ENCODE measurements at places on chromosomes 2 and 18.

DNA sequence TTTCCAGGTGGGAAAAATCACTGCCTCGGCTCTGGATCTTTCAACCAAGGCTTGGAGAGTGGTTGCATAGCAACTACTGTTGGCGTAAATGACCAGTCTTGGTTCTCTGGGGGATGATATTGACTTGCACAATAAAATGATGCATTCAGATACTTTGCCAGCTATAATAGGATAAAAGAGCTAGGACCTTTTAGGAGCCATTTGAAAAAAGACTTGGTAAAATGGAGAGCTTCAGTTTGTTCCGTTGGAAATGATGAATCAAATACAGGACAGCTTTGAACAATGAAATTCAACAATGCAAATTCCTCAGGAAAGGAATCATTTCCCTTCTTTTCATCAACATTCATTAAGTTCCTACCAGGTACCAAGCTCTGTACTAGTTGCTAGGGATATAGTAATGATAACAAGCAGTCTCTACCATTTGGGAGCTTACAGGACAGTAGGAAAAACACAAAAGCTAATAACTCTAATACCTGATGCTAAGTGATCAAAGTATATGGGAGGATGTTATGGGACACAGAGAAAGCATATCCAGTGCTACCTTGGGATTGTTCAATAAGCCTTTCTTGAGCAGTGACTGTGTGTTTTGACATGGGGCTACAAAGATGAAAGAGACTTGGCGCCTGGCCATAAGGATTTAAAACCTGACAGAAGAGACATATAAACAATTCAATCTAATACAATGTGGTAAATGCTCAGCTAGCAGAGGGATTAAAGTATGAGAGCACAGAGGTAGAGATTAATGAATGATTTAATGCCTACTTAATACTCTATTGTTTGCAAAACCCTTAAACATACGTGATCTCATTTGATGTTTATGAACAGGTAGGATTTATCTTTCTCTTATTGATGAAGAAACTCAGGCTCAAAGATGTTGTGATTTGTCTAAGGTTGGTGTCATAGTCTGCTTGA is 110.7 kb downstream of the QPCT start:
- DNase-seq: no peak

DNA sequence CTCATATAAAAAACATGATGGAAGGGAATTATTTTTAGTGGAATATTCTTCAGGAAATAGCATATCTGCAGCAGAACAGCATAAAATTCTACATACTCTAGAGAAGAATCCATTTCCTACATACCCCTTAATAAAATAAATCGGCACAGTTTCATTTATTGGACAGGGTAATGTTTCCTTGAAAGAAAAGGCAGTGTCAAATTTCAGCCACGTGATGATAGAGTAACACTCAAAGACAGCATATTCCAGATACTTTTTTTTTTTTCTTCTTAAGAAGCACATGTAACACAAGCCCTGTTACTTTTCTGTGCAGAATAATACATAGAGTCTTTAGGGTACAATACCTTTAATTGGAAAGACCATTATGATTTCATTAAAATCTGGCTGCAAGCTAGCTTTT is 204.4 kb downstream of the SRBD1 start:
- DNase-seq: no peak

DNA sequence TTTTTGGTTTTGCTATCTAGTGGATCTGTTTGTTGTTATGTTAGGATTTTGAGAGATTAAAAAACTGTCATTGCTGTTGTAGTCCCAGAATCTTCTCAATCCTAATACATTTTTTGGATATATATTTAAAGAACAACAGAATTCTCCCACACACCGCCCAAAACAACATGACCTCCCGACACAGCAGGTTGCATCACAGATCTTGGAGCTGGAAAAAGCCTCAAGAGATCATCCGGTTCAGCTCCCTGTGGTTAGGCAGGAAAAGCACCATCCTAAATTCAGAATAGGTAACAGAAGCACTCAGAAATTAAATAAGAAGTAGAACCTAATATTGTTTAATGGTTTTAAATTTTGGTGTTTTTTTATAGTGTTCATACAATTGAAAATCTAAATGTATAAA is 251.4 kb upstream of the STON1 start:
- DNase-seq: no peak

DNA sequence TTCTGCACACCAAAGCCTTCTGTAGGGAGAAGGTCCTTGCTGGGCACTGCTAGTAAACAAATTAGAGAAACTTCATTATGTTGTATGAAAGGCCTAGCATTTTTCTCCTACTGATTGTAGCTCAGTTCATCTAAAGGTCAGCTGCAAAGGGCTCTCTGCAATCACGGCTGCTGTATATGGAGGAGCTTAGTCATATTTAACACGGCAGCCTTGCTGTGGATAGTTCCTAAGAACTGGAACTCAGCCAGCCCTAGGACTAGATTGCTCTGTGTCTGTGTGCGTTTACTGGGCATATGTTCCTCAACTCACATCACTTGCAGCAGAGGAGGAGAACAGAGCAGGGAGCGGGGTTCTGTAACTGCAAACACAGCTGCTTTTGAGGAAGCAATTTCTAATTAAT is 1103.9 kb upstream of the KLHL29 start:
- DNase-seq: no peak

GRCh38 chr2:217113491-217113890 is 253.6 kb upstream of the TNP1 start:
- no peak for DNase-seq

DNA sequence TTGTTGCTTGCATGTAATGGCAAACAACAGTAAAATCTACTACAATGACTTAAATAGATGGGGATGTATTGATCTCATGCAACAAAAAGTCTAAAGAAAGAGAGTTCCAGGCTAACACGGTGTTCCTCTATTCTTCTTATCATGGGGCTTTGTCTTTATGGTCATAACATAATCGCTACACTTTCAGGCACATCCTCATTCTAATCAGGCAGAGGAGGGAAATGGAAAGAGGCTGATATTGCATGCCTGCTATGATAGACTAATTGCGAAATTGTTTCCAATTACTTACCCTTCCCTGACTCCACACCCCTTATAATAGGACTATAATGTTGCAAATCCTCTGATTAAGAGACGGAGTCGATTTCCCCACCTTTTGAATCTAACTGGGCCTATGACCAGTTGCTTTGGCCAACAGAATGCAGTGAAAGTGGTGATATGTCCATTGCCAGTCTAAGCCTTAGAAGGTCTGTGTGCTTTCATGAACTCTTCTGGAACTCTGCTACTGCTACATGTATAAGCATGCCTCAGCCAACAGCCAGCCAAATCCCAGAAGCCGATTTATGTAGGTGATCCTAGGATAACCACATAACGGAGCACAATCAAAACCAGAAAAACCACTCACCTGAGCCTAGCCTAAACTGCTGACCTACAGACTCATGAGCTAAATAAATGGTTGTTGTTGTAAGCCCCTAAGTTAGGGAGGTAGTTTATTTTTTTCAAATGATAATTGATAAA is 180.3 kb upstream of the TACR1 start:
- DNase-seq: no peak

- DNase-seq: no peak
Observed at GRCh38 chr2:238650536-238650935, 197.3 kb upstream of the TWIST2 start.

DNA sequence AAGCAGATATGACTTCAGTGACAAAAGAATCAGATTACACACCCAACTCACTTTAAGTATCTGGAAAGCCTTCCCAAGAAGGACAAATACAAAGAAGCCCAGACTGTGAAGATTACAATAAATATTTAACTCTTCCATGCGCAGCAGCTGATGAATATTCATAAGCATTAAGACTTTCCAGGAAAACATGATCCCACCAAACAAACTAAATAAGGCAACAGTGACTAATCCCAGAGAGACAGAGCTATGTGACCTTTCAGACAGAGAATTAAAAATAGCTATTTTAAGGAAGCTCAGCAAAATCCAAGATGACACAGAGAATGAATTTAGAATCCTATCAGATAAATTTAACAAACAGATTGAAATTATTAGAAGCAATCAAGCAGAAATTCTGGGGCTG is 108.2 kb upstream of the UBE2E3 start:
- DNase-seq: no peak

- no peak for DNase-seq
Observed at GRCh38 chr2:226142463-226142862, 657.2 kb downstream of the IRS1 start.

- DNase-seq: peak; percentile 70
Observed at GRCh38 chr2:191152482-191153240, 1.9 kb upstream of the STAT4 start.

DNA sequence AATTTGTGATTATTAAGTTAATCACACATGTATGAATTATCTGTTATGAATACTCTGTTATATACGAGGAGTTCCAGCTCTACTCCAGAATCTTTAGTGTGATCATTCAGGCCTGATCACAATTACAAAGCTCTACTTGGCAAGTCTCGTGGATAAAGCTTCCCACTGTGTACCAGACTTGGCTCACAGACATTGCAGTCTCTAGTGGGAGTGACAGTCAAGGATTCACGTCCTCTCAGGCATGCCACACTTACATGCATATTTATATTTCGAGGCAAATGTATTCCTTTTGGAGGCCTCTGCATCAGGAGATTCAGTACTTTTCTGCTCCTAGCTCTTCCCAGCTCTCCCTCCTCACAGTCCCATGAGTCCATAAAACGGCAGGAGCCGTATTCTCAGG is 403.4 kb upstream of the CDH7 start:
- no peak for DNase-seq

GRCh38 chr2:104430359-104430740 is 423.6 kb upstream of the POU3F3 start:
- no peak for DNase-seq

GRCh38 chr2:48265169-48266030 is 264.6 kb upstream of the STON1 start:
- no peak for DNase-seq

DNA sequence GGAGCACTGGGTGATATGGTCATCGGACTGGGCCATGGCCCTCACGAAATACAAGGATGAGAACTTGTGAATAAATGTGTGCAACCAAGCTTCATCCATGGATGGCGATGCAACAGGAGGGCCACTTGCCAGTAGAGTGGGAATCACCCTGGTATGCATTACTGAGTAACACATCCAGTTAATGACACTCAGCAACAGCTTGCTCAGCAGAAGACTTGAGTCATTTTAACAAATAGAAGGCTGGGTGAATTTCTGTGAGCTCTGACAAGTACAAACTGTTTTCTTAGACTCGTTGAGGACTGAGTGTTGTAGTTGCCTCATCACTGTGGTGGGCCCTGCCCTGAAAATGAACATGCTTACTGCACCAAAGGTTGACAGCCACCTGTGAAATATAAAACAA is 221.6 kb downstream of the NCKAP5 start:
- no peak for DNase-seq

GRCh38 chr2:71534201-71534600 is 80.8 kb downstream of the DYSF start:
- DNase-seq: no peak

DNA sequence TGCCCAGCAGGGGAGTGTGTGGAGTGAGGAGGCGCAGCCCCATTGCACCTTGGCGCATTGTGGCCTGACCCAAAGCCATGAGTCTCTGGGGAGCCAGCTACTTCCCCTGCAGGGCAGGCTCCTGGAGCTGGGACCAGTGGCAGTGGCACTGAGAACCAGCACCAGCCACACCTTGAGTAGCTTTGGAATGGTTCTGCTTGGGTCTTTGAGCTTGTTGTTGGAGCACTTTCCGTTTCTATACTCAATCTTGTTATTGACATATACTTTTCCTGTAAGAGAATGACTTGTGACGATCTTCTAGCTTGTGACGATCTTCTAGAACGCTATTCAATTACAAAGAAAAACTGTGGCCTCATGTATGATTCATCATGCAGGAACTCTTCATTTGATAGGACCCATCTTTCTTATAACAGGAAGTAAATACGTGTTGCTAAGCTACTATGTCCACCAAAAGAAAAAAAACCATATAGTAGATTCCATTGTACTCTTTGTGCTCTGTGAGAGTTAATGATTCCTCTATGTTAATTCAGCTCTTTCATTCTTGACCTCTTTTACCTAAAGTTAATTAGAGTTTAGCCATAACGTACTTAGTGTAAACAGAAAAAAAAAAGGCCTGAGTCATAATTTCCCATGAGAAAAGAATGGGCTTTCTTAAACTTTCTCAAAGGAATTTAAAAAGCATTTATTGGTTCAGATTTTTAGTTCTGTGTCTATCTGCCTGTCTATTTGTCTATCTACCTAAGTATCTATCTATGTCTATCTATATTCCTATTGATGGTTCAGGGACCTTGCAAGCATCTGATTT is 113.1 kb downstream of the GATA6 start:
- peak; percentile 4 for DNase-seq

DNA sequence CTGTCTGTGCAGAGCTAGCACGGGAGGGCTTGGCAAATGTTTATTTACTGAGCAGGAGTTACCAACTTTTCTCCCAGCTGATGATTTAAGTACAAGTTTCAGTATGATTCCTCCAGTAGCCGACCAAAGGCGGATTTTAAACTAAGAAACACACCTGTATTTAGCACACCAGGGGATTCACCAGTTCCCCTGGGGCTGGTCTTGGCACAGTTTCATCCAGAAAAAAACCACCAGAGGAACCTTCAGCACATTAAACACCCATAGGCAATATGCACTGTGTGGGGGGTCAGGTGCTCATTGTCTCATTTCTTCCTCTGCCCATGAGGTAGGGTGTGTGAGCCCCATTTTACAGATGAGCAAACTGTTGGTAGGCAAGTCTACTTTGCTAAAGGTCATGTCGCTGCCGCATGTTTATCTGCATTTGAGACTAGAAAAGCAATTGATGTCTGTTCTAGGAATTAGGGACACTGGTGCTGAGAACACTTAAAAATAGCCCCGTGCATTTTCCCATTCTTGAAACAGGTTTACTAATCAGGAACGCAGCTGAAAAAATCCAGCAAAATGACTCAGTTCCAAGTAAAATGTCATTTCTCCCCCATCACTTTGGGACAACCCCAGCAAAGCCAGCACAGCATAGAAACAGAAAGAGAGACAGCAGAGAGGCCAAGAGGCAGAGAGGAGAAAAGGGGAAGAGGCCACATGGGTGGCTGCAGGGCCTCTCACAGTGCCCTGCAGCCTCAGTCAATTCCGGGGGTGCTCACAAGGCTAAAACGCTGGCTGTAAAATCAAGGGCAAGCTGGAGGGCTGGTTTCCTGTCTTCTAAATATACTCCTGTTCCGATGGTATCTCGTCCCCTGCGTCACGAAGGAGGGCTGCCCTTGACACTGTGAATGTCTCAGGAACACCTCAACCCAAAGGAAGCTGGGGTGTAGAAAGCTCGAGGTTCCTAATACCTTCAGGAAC is 166.8 kb upstream of the ID2 start:
- peak; percentile 79 for DNase-seq

- DNase-seq: no peak
Observed at GRCh38 chr2:232432598-232433184, 23.3 kb upstream of the ALPI start.

DNA sequence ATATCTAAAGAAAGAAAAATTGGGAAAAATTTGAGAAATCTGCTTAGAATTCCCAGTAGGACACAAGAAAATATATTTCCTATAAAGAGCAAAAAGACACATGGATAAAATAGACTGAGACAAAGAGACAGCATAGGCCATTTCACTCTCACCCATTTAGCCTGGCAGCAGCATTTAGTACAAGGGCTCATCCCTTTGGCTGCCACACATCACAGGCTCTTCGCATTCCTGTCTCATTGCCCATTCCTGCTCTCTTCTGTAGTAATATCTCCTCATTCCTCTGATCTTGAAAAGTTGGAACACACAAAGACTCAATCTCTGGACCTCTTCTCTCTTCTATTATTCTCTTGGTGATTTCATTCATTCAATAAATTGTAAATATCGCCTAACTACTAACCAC is 162.6 kb downstream of the SOX11 start:
- no peak for DNase-seq
